ENCODE measurements at places on chromosomes 12 and 14.

DNA sequence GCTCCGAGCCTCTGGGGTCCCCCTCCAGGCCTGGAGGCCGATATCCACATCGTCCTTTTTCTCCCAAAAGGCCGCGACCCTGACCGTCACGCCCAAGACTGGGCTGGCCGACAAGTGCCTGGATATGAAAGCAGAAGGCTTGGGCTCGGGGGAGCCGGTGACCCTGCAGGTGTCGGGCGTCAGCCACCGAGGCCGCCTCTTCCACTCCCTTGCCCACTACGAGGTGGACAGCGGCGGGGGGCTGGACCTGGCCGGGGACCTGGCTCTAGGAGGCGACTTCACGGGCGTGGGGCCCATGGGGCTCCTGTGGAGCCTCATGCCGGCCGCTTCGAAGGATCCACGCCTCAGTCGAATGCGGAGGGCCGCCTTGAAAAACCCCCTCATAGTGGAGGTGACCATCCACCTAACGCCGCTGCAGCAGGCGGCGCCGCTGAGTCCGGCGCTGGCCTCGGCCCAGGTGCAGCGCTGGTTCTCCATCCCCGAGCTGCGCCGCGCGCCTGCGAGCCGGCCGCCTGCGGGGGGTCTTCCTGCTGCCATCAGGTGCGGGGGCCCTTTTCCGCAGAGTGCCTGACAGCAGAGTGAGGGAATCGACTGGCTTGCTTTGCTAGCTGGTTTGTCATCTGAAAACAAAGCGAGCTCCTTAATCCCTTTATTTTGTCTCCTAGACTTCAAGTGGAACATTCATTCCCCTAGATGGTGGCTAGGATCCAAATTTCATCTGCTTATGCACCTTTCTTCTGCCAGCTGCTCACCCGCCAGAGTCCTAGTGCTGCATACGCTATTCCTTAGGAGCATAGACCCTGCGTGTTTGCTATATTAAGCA is 10.6 kb upstream of the DNAL1 start:
- DNase-seq: no peak

GRCh38 chr12:11846488-11846887 is 197.0 kb downstream of the ETV6 start:
- no peak for DNase-seq

GRCh38 chr12:8088574-8088973 is 6.5 kb downstream of the NECAP1 start:
- DNase-seq: peak; percentile 64

DNA sequence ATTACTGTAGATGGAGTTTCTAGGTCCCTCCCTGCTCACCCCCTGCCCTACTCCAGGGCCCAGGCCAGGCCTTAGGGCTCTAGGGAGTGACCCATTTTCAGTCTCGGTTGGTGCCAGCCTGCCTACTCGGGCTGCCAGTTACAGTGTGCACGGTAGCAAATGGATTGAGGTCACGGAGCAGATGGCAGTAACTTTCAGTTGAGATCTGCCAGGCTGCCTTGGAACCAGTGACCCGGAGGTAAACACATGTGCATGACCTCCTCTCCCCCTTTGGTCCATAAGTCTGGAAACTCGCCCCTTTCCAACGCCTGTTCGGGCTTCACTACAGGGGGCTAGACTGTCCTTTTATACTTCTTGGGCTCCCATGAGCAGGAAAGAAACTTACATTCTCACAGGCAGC is 139.7 kb upstream of the TBX3 start:
- no peak for DNase-seq

GRCh38 chr12:92107094-92107493 is 38.6 kb downstream of the BTG1 start:
- no peak for DNase-seq

GRCh38 chr14:104801520-104802393 is 856 bp downstream of the ZBTB42 start:
- DNase-seq: no peak

DNA sequence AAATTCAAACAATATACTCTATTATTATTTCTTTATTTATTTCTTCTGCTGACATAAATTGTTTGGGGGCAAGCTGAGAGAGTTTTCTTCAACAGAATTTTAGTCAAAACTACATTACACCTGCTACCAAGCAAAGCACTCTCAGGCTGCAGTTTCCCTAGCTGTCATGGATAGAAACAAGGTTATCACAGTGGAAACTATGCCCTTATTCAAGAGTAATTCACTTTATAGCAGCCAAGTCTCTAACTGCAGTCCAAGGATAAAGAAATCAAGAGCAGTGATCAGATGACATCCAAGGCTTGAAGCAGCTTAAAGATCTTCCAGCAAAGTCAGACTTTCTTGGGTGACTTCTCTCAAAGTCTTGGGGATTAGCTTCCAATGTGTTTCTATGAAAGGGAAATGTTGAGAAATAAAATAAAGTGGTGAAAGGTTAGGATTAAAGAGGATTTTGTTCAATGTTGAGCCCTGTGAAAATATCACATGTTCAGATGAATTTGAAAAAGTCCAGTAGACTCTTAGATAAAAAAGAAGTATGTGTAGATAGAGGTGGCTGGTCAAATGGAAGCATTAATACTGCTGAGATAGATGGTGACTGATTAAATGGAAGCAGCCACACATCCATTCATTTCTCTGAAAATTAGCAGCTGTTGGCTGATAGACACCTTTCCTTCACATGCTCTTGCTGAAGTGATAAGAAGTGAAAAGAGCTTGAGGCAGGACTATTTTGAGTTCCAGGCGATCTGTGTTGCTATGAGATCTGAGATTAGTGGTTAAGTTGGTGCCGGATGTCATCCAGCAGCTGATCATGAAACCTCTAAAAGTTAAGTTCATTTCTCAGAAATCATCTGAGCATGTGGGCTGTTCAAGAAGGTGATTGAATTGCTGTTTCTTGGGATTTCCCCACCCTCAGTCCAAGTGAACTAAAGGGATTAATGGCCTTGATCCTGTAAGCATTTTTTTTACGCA is 257.8 kb upstream of the BTG1 start:
- peak; percentile 91 for DNase-seq

- no peak for DNase-seq
These were observed 138.8 kb upstream of the MAP1LC3B2 start for GRCh38 chr12:116420227-116420880.

DNA sequence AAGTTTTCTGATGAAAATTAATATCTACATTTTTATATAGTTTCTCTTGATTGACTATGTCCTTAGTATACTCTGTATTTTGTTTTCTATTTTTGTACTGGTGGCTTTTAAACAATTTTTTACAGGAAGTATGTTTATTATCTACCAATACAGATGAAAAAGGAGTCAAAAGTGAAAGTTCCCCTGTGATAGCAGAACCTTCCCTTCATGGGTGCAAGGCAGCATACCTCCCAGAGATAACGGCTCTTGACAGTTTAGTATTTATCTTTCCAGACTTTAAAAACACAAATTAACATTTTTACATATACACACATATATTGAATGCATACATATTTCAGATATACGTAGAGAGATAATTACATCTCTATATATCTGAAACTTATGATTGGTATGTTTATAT is 17.1 kb upstream of the FAM234B start:
- no peak for DNase-seq

DNA sequence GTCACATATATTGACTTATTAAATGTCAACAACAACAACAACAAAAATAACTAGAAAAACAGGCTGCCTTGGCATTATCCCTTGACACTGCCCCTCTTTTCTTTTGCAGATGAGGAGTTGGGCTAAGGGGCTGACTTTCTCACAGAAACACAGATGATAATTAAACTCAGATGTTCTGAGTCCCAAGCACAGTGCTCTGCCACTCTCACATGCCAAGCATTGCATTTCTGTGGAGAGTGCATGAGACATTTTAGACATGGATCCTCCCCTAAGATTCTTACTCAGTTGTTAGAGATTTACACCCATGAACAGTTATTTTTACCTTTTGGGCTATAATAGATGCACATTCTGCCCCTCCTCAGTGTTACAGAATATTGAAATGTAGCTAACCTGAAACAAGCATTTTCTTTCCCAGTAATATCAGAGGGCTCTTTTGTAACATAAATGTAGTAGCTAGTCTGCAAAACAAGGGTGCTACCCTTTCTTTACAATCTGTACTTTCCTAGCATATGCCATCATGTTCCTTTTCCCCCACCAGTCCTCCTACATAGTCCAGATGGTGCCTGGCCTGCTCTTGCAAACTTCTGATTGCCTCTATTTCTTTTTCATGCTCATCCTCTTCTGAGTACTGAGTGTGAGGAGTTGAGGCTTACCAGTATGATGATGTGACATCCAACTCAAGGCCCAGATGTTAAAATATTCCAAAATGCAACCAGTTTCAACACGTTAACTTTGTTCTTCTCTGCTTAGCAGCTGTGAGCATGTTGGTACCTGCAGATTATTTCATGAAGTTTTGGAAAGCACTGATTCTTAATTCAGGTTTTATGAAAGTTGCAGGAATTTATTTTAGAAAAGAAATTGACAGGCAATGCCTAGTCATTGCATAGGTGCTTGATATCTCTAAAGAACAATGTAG is 125.0 kb upstream of the ATP2B1 start:
- DNase-seq: no peak

GRCh38 chr12:72829838-72830237 is 557.7 kb downstream of the TRHDE start:
- no peak for DNase-seq

DNA sequence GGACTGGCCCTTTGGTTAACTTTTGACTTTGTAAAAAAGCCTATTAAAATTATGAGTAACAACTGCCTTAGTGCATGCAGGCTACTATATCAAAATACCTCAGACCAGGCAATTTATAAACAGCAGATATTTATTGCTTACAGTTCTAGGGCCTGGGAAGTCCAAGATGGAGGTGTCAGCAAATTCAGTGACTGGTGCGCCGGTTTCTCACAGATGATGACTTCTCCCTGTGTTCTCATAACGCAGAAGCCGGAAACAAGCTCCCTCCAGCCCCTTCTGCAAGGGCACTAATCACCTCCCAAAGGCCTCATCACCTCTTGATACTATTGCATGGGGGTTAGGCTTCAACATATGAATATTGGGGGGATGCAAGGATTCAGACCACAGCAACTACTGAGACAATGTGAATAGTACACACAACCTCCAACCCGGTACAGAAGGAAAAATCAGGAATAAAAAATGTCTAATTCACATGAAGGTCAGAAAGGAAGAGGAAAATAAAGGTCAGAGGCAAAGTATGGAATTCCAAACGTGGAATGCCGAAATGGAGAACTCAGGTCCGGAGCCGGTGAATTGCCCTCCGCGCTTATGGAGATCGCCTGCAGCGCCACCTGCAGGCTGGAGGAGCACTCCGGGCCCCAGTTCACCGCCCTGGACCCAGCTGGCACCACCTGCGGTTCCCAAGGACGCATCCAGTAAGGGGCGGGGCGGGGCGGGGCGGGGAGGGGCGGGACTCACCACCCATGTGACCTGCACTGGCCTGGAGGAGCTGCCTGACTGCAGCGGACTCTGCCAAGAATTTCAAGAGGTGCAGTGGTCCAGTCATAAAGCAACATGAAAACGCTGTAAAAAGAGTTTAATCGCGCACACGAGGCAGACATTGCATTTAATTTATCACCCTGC is 203.4 kb downstream of the KIF26A start:
- no peak for DNase-seq

DNA sequence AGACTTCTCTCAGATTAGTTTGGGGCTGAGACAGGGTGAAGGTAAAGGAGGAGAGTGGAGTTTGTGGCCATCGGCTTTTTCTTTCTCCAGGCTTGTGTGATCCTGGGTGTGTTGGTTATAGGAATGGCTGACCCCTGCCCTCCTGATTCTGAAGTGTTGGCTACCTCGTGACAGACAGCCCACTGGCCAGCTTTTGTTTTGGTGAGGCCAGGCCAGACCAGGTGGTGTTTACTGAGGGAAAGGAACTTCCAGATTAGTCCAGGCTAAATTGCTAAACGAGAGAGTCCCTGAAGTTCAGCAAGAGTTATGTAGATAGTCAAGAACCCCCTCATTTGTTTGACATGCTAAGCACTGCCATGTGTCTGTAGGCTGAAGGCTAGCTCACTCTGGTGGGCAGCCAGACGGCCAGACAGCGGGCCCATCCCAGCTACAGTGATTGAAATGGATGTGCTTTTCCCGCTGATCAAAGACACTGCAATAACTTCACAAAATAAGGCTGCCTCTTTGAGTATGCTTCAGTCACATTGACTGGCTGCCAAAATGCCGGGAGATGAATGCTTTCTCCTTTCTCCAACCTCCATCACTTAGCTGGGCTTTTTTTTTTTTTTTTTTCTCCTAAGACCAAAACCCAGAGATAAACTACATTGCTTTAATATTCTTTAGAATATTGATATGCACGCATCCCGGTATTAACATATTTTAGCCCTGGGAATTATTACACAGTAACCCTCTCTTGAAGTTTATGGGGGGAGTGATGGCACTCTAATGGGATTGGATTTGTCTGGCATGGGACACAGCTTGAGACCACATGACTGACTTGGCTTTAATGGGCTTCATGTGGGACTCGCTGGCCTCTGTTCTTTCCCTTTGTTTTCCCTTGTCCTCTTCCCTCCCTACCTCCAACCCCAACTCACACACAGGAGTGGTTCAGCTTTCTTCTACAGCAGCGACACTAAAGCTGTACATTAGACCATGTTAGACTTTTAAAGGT is 76.9 kb downstream of the SMOC1 start:
- DNase-seq: no peak

DNA sequence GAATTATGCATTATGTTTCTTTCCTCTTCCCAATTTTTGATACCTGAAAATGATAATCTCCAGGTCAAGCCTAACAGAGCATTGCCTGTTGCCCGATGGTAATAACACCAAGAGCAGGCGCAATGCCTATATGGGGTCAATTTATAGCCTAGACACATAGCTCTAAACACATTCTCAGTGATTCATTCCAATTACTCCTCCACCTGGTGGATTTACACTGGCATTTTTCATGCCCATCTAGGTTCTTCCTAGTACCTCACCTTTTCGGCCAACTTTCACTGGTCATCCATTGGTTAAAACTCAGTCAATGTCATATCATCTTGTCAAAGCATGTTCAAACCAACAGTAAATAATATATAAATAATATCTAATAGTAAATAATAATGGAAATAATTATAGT is 53.1 kb downstream of the EIF2S3B start:
- DNase-seq: peak; percentile 12

DNA sequence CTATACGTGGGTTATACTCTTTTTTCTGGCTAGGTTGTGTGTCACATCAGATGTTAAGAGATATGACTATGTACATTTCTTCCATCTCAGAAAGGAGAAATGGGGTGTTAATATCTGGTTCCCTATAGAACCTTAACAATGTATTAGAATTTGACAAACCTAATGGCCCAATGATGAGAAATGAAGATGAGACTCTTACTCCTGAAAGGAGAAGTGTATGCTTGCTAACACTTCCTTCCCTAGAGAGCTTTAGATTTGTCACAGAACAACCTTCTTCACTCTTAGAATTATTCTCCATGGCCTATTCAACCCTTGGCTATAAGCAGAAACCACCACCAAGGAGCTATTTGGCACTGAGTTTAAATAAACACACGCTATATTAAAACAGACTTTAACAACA is 839.6 kb downstream of the GALC start:
- no peak for DNase-seq

DNA sequence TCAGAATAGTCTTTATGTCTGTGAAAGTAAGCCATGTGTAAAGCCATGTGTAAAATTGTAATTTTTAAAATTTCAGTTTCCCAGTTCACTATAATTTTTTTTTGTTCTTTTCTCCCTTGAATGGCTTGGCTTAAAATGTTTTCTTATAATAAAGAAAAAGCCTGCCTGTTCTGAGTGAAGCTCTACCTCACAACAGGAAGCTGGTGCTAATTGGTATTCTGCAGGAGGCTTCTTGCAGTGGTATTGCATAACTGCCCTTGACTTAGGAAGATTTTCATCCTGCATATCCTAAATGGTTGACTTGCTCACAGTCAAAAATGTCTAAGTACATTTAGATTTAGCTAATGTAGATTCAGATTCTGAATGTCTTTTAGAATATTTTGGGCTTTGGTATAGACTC is 49.5 kb downstream of the ATP2A2 start:
- DNase-seq: no peak

Measured in CD4-positive, alpha-beta T cell treated with Interleukin-21 for 1 hour (primary cell).